ENCODE measurements at places on chromosomes 7 and 10. TPM values are rescaled to one million over a fixed set of nuclear protein-coding genes. Genes with fewer than 3 reads are reported as not detected.

GRCh38 chr10:17109046-17109445 is 20.6 kb downstream of the CUBN start:
- no peak for DNase-seq

The FAM25G gene
- not detected for total RNA-seq

- DNase-seq: no peak
Observed at GRCh38 chr7:155590215-155591018, 44.1 kb upstream of the CNPY1 start.

- no peak for DNase-seq
Observed at GRCh38 chr10:83908506-83908905, 230.8 kb upstream of the GHITM start.

- DNase-seq: no peak
Observed at GRCh38 chr7:113880559-113880958, 38.2 kb downstream of the PPP1R3A start.

The GIMAP5 gene
- total RNA-seq: 11.1 TPM

- DNase-seq: no peak
Observed at GRCh38 chr7:2527505-2528467, 8.2 kb downstream of the LFNG start.

GRCh38 chr7:156661637-156662036 is 21.1 kb downstream of the RNF32 start:
- DNase-seq: no peak

- peak; percentile 37 for DNase-seq
Observed at GRCh38 chr7:131745390-131746248, 189.2 kb upstream of the PODXL start.

DNA sequence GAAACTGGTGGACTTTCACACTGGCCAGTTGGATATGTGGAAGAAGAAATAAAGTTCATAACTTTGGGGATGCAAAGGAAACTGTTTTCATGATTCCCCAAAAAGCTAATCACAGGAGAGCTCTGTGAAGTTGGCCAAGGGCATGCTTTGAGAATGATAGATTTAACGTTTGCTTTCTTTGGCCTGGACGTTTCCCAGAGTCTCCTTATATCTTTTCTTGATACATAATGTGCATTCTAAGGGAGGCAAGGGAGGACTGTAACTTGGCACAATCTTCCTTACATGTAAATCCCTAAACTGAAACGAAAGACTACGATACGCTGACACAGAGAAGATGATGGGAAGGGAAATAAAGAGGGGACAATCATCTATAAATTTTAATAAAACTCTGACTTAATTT is 176.5 kb upstream of the INHBA start:
- no peak for DNase-seq

DNA sequence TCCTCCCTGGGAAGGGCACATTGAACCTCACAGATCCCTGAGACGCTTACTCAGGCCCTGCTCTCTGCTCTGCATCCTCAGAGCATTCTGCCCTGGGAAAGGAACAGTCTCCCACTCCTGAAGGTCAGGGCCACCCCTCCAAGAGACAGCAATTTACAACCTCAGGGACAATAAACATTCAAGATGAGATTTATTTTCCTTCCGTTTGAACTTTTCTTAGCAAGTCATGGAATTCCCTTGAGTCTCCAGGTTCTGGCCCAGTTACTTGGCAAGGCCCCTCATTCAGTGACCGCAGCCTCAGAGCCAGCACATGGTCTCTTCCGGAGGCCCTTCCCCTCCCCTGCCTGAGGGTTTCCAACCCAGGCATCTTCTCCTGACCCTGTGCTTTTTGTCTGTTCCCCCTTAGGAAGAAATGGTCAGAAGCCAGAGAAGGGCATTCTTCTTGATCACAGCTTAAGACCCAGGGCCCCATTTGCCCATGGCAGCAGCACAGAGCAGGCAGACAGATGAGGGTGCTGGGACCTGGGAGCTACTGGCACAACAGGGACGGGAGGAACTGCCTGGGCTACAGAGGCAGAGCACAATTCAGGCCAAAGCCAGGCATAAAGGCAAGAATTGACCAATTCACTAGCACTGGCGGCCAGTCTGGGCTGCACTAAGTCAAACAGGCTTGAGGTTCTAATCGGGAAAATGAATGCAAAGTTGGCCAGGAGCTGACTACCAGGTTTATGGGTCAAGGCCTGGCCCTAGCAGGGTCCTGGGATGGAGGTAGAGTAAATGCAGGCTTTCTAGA is 56.7 kb downstream of the VSTM4 start:
- no peak for DNase-seq

The CTAGE15 gene
- total RNA-seq: 0.28 TPM

DNA sequence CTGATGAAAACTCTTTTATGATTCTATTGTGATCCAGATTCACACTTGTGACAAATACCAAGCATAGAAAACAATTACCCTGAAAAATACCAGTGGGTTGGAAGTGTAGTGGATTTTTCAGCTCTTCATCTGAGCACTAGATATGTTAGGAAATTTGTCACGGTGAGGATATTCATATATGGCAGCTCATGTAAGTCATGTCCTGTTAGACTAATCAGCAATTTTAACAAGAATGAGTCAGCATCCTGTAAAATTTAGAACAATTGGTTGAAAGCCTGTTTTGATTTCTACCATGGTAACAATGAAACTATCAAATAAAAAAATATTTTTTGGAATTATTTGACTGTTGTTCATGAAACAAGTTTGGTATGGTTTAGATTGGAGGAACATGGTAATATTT is 334.3 kb downstream of the CACNA2D1 start:
- DNase-seq: no peak

GRCh38 chr7:74097937-74098614 is 14.5 kb downstream of the LIMK1 start:
- DNase-seq: no peak

GRCh38 chr10:17028798-17029197 is 100.8 kb downstream of the CUBN start:
- DNase-seq: no peak

GRCh38 chr10:76130892-76131291 is 699.5 kb downstream of the LRMDA start:
- no peak for DNase-seq

- DNase-seq: no peak
Observed at GRCh38 chr7:70044064-70044463, 445.8 kb downstream of the AUTS2 start.

- DNase-seq: no peak
Observed at GRCh38 chr7:152709287-152710152, 33.6 kb upstream of the XRCC2 start.

GRCh38 chr10:35890676-35891495 is 248.8 kb upstream of the FZD8 start:
- no peak for DNase-seq

The VAX1 gene
- not detected for total RNA-seq

The CPXM2 gene
- total RNA-seq: 0.05 TPM

DNA sequence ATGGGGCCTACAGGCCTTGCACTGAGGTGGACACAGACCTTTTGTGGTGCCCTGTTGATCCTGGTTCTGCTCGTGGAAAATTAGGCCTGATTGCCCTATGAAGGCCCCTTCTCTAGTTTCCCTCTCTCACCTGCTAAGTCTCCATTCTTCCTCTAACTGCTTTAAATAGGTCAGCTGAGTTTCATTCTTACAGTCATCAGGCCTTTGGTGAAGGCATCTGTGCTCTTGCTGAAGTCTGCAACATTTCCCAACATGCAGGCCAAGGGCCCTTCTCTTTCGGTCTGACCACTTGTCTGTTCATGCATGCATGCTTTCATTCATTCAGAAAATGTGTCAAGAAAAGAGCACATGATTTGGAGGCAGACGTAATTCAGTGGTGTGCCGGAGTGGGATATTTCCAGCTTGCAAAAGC is 244.0 kb downstream of the BUB3 start:
- DNase-seq: no peak

The FAM20C gene
- 31.7 TPM for total RNA-seq

- DNase-seq: no peak
Observed at GRCh38 chr10:10992961-10993714, 24.5 kb upstream of the CELF2 start.

- DNase-seq: no peak
Observed at GRCh38 chr10:86636311-86636710, 18.0 kb upstream of the OPN4 start.

DNA sequence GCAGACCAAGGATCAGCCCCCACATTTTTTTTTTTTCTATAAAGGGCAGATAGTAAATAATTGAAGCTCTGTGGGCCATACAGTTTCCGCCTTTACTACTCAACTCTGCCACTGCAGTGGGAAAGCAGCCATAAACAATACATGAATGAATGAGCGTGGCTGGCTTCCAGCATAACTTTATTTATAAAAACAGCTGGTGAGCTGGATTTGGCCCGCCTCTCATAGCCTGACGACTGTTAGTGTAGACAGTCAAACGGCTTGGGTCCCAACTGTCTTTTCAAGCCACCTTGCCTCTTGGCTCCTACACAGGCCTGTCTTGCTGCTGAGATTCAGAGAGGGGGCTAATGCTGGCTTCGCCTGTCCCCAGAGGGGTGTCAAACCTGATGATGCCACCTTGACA is 169.8 kb upstream of the GPR26 start:
- no peak for DNase-seq

GRCh38 chr7:107971613-107972012 is 31.3 kb downstream of the LAMB1 start:
- DNase-seq: no peak

The LIPF gene
- not detected for total RNA-seq

GRCh38 chr7:5997210-5997808 is 11.5 kb downstream of the PMS2 start:
- DNase-seq: peak; percentile 50

DNA sequence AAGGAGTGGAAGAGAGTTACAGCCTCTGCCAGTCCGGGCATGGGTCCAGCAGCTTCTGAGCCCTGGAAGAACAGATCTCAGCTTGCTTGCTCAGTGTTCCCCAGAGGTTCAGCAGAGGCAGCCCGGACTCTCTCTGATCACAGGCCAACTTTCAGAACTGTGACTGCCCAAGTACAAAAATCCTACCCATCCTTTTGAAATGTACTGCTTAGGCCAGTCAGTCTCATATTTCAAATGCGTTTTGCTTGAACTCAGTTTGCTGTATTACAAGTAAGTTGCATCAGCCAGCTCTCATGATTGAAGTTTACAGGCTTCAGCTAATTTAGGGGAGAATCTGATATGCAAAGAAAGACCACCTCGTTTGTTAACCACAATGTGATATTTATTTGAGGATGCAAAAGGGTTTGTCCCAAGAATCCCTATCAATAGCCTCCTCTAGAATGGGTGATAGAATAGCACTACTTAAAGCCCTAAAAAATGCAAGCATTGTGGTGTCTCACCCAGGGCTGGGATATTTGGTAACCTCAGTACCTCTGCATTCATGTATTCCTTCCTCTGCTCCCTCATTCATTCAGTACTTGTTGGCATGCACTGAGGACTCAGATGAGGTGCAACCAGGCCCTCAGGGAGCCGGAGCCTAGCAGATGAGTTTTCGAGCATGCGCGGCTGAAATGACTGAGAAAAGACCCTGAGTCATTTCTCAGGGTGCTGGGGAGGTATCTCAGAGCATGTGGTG is 7.0 kb downstream of the AIMP2 start:
- DNase-seq: no peak
